ENCODE measurements at places on chromosomes 4 and X. TPM values are rescaled to one million over a fixed set of nuclear protein-coding genes. Genes with fewer than 3 reads are reported as not detected.

GRCh38 chr4:181853881-181854511, 389.2 kb upstream of the TENM3 start:
- DNase-seq = no peak

DNA sequence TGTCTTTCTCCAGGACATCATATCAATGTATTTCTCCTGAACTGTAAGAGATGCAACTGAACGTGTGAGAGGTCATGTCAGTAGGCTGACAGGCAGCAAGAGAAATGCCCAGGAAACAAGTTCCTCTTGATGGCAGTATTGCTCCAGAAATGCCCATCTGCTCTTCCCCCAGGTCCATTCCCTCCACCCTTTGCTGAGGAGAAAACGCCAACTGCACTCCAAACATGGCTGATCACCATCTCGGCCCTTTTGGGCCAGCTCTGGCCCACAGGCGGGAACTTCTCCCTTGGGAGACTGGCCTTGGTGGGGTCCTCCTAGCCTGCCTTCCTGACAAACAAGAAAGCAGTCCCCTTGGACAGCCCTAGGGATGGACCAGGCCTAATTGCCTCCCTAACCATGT, 276.5 kb upstream of the AGTR2 start:
- DNase-seq = no peak

DNA sequence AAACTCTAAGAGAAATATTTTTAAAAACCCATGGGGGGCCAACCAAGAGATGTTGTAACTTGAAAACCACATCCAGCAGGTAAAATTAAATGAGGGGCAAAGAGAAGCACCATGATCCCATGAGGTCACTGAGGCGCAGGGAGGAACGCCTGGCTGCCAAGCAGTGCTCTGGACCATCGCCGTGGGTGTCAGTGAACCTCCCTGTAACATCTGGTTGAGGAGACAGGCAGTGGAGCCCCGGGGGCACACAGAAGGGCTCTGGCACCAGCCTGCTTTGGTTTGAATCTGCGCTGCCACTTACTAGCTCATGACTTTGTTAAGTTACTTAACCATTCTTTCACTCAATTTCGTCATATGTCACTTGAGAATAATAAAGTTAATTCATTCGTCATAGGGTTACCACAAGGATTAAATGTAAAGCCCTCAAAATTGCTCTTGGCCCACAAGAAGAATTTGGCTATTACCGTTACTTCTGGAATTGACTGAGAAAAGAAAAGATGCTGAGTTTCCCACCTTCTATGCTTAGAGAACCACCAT, 41.6 kb upstream of the SLC25A4 start:
- no peak for DNase-seq

The FRG2 gene
- total RNA-seq = not detected

All from pulmonary artery endothelial cell (primary cell).